Esophagus squamous epithelium (tissue), 5 donors: ENCODE measurements at places on chromosomes 2 and 18.

GRCh38 chr2:29946505-29946904, 25.1 kb upstream of the ALK start:
- DNase-seq = no peak

GRCh38 chr18:45168866-45169600, 446.2 kb upstream of the SLC14A2 start:
- DNase-seq = no peak

- DNase-seq = no peak
These were observed 27.5 kb upstream of the HK2 start for GRCh38 chr2:74806355-74806839.

- DNase-seq = no peak
These were observed 96.0 kb downstream of the TMEM17 start for GRCh38 chr2:62410015-62410453.

DNA sequence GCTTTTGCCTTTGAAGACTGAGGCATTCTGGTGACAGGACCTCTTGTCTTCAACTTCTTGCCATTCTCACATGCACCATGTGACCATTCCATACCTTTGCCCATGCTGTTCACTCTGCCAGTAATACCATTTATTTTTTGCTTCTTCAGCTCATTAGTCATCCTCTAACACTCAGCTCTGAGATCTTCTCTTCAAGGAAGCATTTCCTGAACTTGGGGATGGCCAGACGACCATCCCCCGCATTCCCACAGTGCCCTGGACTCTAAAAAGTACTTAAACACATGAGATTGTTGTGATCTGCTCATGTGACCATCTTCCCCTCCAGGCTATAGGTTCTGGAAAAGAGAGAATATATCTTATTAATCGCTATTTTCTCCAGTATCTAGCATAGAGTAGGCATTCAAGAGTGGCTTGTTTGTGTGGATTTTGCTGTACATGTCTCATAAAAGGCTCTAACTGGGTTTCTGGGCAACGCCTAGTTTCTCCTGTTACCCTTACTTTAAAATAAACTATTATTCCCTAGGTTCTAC, 33.9 kb downstream of the PAX3 start:
- DNase-seq = no peak

GRCh38 chr2:165587335-165587938, 117.9 kb downstream of the CSRNP3 start:
- DNase-seq = no peak

DNA sequence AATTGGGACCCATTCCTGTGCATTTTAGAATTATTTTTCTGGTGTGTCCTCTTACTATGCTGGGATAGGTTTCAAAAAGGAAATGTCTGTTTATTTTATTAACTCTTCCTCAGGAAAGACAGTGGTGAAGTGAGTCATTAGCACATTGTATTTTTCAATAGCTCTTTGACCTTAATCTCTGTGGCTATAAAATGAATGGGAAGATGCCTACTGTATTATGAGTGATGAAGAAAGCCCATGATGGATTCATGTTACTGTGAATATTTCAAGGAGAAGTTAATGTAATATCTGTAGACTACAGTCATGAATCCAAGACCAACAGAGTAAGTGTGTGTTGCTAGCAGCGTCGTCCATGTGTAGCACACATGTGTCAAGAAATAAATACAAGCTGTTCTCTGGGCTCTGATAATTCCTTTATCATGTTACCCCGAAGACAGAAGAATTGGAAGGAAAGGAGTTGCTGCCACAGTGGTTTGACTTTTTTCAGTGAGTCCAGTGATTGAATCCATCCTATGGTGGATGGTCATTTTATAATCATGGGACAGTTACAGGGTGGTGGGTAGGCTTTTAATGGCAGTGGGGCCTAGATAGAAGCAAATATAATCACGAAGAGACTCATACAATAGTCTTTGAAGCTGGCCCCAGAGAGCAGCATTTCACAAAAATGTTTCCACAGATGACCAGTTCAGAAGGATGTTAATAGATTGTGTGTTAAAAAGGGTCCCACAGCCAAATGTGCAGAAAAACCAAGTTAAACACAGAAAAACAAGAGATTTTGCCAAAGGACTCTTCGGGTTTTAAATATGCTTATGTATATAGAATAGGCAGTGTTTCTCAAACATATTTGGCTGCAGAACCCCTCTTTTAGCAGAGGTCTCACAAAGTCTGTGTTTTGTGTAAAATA, 239.7 kb upstream of the RASGRP3 start:
- no peak for DNase-seq

DNA sequence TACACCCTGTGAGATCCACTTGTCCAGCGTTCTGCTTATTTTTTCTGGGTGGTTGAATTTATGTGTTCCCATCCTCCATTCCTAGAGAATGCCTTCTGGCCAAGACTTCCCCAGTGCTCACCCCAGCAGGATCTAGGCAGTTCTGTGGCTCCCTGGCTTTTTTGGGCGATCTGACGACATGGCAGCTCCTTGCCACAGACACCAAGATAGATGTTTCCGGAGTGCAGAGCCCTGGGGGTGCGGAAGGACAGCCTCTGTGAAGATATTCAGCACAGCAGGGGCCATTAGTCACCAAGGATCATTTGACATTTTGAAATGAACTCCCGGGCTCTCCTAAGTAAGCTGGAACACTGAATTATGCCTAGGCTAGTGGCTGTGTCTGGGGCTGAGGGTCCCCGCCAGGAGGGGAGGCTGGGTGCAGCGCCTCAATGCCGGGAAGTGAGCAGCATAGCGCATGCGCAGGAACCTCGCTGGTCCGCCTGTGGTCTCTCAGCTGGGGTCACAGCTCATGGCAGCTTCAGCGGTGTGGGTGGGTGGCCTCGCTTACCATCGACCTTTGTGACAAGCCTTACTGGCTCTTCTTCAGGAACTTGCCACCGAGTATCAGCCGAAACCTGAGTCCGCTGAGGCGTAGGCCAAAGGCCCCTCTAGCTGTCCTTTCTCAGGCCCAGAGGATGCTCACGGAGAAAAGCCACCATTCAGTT, 60.3 kb downstream of the MEX3C start:
- no peak for DNase-seq

GRCh38 chr2:100064165-100064564, 78.2 kb downstream of the AFF3 start:
- DNase-seq = no peak

- DNase-seq = no peak
These were observed 58.1 kb downstream of the PAX3 start for GRCh38 chr2:222240676-222241049.

- no peak for DNase-seq
These were observed 9.9 kb downstream of the KCNIP3 start for GRCh38 chr2:95307036-95307435.

- no peak for DNase-seq
These were observed 491.0 kb downstream of the CDH2 start for GRCh38 chr18:27685807-27686412.

GRCh38 chr2:120783371-120783791, 47.7 kb downstream of the GLI2 start:
- no peak for DNase-seq

DNA sequence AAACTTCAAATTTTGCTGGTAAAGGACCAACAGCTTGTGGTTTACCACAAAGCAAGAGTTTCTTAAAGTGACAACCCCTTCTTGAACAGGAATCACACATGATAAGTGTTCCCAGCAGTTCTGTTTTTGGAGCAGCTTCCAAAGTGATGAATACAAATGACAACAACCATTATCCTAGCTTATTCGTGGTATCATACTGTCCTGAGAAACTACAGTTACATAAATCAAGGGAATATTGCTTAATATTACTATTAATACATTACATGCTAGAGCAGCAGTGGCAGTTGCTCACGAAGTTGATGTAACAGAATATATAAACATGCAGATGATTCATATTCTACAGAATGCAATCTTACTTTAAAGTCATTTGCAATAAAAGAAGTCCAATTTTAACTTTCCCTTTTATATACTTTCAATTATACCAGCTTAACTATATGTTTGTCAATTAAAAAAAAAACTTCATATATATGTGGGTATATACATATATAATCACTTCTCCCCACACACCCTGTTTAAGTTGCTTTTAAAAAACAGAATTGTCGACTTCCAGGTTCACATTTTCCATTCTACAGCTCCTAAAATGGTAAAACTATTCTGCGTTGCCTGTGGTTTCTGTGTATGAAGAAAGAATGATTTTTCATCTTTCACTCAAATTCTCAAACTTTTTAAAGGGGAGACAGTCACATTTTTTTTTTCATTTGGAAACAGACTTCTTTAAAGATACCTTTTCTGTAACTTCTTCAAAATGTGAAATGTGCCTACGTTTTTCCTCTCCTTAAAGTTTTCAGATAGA, 713.6 kb downstream of the TDRD15 start:
- DNase-seq = no peak

GRCh38 chr2:164785457-164785856, 56.2 kb downstream of the COBLL1 start:
- DNase-seq = no peak

DNA sequence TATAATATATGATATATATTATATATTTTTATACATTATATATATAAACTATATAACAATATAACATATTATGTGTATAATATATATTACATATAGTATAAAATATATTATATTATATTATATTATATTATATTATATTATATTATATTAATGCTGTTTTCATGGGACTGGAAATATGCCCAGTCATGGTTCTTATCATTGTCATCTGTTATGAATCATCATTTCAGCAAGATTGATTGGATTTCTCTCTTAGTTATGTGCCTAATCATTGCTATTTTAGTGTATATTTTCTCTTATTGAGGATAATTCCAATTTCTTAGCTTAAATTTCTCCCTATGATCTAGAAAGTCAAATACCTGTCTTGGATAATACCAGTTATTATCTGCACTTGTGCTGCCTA, 617.8 kb downstream of the TRIB2 start:
- no peak for DNase-seq

- no peak for DNase-seq
These were observed 134.7 kb upstream of the CCDC150 start for GRCh38 chr2:196504788-196505187.

DNA sequence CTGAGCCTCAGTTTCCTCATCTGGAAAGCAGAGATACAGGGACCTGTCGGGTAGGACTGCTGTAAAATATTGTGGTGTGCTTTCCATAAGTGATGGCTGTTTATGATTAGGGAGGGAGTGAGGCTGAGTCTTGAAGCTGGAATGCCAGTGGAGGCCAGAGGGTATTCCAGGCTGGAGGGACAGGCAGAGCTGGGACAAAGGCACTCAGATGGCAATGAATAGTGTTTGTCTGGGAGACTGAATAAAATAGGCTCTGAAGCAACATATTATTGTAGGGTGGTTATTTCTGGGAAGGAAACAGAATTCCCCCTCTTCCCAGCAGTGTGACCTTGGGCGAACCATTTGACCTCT, 120.7 kb downstream of the INHBB start:
- DNase-seq = no peak

DNA sequence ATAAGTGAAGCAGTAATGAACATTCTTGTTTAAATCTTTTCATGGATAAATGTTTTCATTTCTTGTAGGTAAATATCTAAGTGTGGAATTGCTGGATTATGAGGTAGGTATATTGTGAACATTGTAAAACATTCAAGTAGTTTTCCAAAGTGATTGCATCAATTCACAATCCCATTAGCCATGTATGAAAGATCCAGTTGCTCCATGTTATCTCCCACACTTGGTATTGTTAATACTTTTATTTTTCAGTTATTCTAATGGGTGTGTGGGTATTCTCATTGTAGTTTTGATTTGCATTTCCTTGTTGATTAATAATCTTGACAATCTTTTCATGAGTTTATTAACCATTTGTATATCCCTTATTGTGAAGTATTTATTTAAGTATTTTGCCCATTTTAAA, 50.3 kb downstream of the MAIP1 start:
- no peak for DNase-seq

GRCh38 chr2:37471994-37472393, 127.6 kb downstream of the QPCT start:
- DNase-seq = no peak

DNA sequence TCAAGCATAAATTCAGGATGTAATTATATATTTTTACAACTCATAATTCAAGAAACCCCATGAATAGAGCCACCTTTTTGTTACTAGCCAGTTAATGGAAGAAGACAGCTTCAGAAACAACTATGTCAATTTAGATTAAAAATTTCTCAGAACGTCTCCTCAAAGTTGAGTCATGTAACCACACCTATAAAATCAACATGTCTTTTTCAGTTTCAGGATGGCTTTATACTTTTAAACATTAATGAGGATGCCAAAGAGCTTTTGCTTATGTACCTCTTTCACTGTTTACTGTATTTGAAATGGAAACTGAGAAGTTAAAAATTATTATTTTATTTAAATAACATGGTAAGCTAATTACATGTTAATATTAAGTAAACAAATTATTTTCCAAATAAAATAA, 280.1 kb downstream of the PTH2R start:
- DNase-seq = no peak

- no peak for DNase-seq
These were observed 1621.3 kb downstream of the SUCLG1 start for GRCh38 chr2:82837588-82838304.

- no peak for DNase-seq
These were observed 67.1 kb upstream of the EPAS1 start for GRCh38 chr2:46230115-46230571.

DNA sequence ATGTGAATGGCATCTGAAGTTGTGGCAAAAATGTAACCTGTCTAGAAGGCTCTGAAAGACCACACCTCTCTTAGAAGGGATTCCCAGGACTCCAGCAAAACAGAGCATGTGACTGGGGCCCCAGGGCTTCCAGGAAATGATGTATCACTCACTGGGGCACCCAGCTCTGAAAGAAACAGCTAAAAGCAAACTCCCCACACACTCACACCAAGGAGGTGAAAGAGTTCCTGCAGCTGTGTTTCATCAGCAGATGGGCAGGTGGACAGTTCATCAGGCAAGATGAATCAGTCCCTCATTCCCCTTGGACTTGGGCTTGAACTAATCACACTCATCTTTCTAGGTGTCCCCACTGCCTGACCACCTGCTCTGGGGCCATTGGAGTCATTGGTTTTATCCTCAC, 76.2 kb downstream of the CCBE1 start:
- no peak for DNase-seq
